ENCODE measurements at places on chromosomes 4 and X. TPM values are rescaled to one million over a fixed set of nuclear protein-coding genes. Genes with fewer than 3 reads are reported as not detected.

SMAD1 gene
- total RNA-seq, result 34.3 TPM

RASL11B gene
- 2.3 TPM for total RNA-seq

ARMCX4 gene
- 12.3 TPM for total RNA-seq

- H3K4me1 ChIP-seq, result no peaks in the 10 kb centered on the region
- no peaks in the 10 kb centered on the region for H3K36me3 ChIP-seq
- H3K4me3 ChIP-seq, result no peak overlapping the region
- H3K27ac ChIP-seq, result no peak overlapping the region
- H3K27me3 ChIP-seq, result no peaks in the 10 kb centered on the region
- no peak for DNase-seq
These were observed 182.8 kb downstream of the MOSPD2 start for GRCh38 chrX:15056044-15056443.

- DNase-seq, result no peak
- H3K27ac ChIP-seq, result no peak overlapping the region
- H3K4me3 ChIP-seq, result no peak overlapping the region
- no peaks in the 10 kb centered on the region for H3K36me3 ChIP-seq
- peaks cover 50% of the 10 kb centered on the region for H3K4me1 ChIP-seq
- no peaks in the 10 kb centered on the region for H3K27me3 ChIP-seq
These were observed 5.2 kb downstream of the PKD2 start for GRCh38 chr4:88012647-88013046.

DNA sequence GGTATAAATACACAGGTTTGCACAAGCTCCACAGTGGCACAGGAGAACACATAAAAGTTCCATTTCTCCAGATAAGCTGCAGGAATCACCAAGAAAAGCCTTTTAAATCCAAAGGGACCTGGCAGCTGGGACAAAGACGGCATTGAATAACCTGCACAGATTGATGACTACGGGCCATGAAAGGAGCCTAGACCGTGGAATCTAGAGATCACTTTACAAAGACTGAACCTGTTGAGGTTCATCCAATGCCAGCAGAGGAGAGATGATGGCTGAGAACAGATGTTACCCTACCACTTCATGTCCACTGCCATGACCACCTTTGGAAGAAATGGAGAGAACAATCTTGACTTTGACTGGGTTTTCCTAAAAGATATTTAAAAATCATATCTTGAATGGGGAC lies 88.7 kb downstream of the PRSS12 start:
- peaks cover 7% of the 10 kb centered on the region for H3K4me1 ChIP-seq
- H3K4me3 ChIP-seq, result no peak overlapping the region
- no peak overlapping the region for H3K27ac ChIP-seq
- H3K27me3 ChIP-seq, result no peaks in the 10 kb centered on the region
- no peak for DNase-seq

- H3K27ac ChIP-seq, result no peak overlapping the region
- H3K27me3 ChIP-seq, result no peaks in the 10 kb centered on the region
- H3K4me1 ChIP-seq, result peaks cover 6% of the 10 kb centered on the region
- no peak overlapping the region for H3K4me3 ChIP-seq
- H3K36me3 ChIP-seq, result no peaks in the 10 kb centered on the region
These were observed 55.9 kb downstream of the CRMP1 start for GRCh38 chr4:5836943-5837342.
